ENCODE measurements at places on chromosomes 13 and 19.

- no peak for DNase-seq
These were observed 15.5 kb upstream of the MYH14 start for GRCh38 chr19:50187937-50188336.

- peak; percentile 25 for DNase-seq
These were observed 904.8 kb upstream of the PCDH20 start for GRCh38 chr13:62320129-62321108.

DNA sequence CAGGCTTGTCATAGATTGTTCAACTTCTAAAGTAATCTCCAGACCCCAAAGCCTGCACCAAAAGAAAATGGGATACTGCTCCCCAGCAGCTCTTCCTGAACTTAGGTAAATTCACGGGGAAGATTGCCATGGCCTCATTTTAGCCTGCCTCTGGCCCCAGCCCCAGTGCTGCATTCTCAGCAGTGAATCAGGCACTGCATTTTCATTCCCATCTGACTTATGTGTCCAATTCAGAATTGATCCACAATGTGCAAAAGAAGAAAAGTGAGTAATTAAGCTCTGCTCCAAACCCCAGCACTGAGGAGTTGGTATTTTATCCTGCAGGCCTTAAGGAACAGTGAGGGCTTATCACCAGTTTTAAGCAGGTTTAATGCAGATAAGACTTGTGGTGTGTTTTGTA, 176.4 kb downstream of the KCTD12 start:
- no peak for DNase-seq

DNA sequence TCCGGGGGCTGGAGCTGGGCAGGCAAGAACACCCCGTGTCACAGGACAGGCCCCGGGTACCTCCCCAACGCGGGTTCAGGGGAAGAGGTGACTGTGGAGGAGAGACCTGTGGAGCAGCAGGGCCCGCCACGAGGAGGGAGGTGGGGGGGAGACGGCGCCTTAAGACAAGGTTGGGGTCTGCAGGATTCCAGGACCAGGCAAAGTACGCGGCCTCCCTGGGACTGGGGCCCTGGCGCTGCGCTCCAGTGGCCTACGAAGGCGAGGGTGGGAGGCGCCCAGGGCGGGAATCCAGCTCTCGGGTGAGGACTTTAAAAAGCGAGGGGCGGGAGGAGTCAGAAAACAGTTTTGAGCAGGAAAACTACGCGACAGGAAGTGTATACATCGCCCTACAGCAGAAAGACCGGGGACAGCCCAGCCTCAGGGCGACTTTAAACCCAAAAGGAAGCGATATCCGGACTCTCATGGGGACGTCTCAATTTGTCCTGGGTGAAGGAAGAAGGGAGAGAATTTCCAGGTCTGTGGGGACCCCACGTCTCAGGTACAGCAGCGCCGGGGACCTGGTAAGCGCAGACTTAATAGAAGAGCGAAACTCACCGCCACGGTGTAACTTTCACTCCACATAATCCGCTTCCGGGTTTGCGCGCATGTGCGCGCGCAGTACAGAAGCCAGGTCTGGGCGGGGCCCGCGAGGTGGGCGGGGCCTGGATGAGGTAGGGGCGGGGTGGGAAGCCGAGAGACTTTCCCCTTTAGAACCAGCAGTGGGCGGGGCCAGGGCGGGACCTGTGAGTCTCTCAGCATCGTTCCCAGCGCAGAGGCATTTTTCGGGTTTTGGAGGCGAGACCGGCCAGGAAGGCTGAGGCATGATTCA, at the start of gene ZNF83:
TSS of gene ZNF83 (minus strand) at position 638 of the 868 bp plus-strand sequence.
- no peak for DNase-seq

- no peak for DNase-seq
These were observed 48.4 kb downstream of the USPL1 start for GRCh38 chr13:30666113-30666512.

DNA sequence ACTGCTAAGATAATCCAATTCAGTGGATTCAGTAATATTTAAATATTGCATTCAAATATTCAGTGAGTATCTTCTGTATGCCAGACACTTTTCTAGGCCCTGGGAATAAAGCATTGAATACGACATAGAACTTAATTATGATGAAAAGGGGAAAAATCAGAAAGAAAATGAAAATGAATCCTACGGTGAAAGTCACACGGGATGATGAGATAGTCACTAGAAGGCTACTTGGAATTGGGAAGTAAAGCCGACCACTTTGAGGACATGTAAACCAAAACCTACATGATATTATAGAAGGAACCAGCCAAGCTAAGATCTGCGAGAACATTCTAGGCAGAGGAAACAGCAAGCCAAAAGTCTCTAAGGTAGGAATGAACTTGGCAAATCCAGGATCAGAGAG, 10.1 kb downstream of the DPY19L3 start:
- DNase-seq, result no peak

GRCh38 chr19:18508585-18508984, 13.3 kb downstream of the ELL start:
- no peak for DNase-seq

- no peak for DNase-seq
These were observed 347.4 kb downstream of the LIG4 start for GRCh38 chr13:107867701-107868661.

DNA sequence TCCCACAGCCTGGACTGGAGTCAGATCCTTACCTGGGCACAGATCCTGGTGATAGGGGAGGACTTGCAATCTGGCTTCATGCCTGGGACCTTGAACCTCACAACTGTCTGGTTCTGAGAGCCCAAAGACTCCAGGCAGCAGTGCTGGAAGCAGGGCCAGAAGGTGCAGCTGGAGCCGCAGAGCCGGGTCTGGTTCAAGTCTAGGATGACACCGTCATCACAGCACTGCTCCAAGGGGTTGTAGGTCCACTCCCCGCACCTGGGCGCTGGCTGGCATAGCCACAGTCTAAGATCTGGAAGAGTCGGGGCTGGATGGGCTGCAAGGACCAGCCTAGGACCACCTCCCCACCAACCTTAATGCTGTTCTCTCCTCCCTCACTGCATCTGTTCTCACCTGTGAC, 677 bp downstream of the IGFL4 start:
- no peak for DNase-seq

DNA sequence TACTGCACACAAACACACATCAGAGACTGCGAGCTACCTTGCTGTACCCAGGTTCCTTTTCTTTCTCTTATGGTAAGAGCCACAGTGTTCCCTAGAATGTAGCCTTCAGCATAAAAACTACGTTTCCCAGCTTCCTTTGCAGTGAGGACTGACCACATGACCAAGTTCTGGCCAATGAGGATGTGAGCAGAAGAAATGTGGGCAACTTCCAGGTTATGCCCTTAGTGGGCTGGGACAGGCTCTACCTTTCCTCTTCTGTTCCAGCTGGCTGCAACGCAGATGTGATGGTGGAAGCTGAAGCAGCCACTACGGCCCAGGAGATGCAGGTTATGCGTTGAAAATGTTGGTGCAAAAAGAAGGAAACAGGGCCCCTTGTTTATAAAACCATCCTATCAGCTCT, 27.5 kb downstream of the VRK3 start:
- DNase-seq, result no peak

DNA sequence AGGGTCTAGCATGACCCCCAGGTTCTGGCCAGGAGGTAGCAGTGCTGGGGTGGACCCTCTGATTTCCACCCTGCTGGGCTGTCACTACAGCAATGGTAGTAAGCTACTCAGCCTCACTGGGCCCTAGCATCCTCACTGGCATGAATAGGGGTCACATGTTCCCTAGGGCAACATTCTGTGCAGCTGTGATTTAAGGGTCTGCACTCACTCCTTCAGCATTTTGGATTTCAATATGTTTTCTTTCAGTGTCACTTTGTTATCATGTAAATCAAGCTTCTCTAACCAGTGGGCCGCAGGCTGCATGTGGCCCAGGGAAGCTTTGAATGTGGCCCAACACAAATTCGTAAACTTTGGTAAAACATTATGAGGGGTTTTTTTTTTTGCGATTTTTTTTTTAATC, 57.8 kb downstream of the SPATA13 start:
- no peak for DNase-seq

- no peak for DNase-seq
These were observed 30.2 kb downstream of the CRTC1 start for GRCh38 chr19:18713550-18714117.

GRCh38 chr19:33724721-33725060, 72.0 kb upstream of the KCTD15 start:
- DNase-seq, result no peak

GRCh38 chr19:10681658-10682057, 19.6 kb upstream of the QTRT1 start:
- no peak for DNase-seq

GRCh38 chr13:37429976-37430375, 168.6 kb downstream of the POSTN start:
- no peak for DNase-seq

- no peak for DNase-seq
These were observed 918 bp upstream of the LHB start for GRCh38 chr19:49017666-49018351.

GRCh38 chr13:21124852-21125251, 51.5 kb downstream of the SKA3 start:
- peak; percentile 74 for DNase-seq

GRCh38 chr13:66353664-66354063, 876.5 kb downstream of the PCDH9 start:
- DNase-seq, result peak; percentile 35

DNA sequence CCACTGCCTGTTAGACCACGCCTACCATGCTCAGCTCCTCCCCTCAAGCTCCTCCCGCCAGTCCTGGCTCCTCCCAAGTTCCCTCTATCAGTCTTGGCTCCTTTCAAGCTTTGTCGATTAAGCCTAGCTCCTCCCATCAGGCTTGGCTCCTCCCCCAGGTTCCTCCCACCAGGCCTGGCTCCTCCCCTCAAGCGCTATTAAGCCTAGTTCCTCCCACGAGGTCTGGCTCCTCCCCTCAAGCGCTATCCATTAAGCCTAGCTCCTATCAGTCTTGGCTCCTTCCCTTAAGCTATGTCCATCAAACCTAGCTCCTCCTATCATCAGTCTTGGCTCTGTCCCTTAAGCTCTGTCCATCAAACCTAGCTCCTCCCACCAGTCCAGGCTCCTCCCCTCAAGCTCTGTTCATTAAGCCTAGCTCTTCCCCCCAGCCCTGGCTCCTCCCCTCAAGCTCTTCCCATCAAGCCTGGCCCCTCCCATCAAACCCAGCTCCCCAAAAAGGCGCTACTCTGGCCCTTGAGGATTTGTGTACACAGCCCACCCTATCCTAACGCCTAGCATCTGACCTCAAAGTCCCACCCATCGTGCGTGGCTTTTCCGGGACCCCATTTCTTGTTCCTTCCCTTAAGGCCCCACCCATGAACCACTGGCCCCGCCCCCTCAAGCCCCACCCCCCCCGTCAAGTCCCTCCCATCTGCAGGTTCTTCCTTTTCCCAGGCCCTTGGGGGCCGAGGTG, 10.0 kb downstream of the CAMSAP3 start:
- DNase-seq, result no peak

DNA sequence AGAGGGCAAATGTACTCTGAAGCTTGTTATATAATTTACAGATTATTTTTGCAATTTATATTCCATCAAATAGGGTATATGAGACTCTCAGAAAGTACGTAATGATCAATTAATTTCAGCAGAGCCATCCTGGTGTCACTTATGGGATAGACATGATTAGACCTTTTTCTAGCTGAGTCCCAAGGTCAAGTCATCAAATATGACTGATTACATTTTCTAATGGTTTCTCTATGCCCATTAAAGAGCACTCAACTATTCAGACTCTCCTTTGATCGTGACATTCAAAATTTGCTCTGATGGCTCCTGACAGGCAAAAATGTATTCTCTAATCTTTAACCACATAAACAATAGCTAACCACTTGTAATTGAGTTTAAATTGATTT, 469.2 kb downstream of the COG6 start:
- DNase-seq, result no peak

GRCh38 chr19:29547981-29548380, 22.2 kb downstream of the VSTM2B start:
- DNase-seq, result no peak

- no peak for DNase-seq
These were observed 6.0 kb downstream of the EHD2 start for GRCh38 chr19:47719047-47719859.

GRCh38 chr19:55339889-55340783, 460 bp downstream of the KMT5C start:
- no peak for DNase-seq

- DNase-seq, result no peak
These were observed 222.7 kb downstream of the GPC5 start for GRCh38 chr13:91621161-91621560.

- no peak for DNase-seq
These were observed 134.9 kb downstream of the GPC5 start for GRCh38 chr13:91533354-91533753.

GRCh38 chr13:59345311-59345710, 818.4 kb downstream of the DIAPH3 start:
- no peak for DNase-seq

DNA sequence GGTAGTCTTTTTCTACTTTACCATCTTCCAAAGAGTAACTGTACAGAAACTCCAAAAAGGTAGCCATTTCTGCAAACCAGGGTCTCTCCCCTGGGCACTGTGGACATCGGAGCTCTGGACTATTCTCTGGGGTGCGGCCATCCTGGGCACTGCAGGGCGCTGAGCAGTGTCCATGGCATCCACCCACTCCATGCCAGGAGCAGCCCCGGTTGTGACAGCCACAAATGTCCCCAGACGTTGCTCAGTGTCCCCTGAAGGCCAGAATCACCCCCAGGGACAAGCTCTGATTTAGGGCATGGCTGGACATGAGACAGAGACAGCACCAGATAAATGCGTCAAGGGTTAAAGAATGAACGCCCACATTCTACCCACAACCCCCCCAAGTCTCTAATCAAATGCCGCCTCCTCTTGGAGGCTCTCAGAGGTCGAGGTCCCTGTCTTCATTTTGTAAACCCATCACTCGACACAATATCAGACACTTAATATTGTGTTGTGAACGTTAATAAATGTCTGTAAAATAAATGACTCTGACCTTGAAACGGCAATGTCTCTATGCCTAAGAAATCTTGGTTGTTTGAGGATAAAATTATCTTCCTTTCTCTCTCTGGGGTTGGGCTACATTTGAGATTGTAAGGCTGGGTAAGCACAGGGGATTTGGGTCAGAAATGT, 8.9 kb downstream of the GNG7 start:
- DNase-seq, result no peak

DNA sequence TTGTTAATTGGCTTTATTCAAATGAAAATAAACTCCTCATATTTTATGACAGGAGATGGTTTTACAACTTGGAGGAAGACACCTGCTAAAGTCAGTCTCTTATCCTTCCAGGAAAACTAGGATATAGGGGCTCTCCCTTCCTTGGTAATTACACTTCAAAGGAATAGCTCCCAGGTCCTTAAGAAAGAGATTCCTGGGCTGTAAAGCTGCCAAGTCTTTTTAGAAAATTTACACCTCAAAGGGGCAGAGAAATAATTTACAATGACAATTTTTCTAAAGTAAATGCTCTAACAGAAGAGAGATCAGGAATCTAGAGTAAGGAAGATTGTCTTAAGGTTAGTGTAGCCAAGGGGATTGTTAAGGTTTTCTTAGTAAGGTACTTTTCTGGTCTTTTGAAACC, 1359.0 kb downstream of the OLFM4 start:
- no peak for DNase-seq

DNA sequence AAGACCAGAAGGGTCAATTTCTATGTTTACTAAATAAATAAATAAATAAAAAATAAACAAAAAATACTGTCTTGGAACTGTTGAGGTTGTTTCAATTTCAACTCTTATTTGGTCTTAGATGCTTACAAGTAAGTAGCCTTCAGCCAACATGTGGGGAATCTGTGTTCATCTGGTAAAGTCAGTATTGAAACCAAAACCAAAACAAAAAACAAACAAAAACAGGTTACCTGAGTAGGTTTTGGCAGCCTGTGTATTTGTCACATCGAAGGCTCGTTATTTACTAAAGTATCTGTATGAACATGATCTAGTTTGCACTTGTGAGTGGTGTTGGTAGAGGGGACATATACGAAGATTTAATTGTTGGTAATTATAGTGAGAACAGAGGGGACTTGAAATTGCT, 471.5 kb downstream of the SLITRK5 start:
- no peak for DNase-seq

Measured in retinal pigment epithelial cell (primary cell).